ENCODE measurements at places on chromosomes 6 and 20. TPM values are rescaled to one million over a fixed set of nuclear protein-coding genes. Genes with fewer than 3 reads are reported as not detected.

Gene HLA-DRB5
- total RNA-seq: not detected

GRCh38 chr6:35024551-35025054 lies 116.5 kb downstream of the TCP11 start:
- peak; percentile 90 for DNase-seq

DNA sequence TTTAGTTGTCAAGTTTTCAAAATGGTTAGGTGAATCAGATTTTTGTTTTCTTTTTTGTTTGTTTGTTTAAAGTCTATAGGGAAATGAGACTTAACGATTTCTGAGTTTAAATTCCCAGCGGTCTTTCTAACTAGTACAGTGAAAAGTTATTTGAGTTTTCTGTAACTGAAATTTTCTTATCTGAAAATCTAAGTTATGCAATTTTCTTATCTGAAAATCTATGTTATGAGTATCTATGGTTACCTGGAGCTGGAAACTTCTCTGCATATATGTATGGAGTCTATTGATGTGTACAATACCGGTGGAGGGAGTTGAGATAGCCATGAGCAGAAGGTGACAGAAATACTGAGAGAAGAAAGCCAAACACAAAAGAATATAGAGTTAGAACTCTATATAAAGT lies 102.6 kb downstream of the MANEA start:
- DNase-seq: no peak

DNA sequence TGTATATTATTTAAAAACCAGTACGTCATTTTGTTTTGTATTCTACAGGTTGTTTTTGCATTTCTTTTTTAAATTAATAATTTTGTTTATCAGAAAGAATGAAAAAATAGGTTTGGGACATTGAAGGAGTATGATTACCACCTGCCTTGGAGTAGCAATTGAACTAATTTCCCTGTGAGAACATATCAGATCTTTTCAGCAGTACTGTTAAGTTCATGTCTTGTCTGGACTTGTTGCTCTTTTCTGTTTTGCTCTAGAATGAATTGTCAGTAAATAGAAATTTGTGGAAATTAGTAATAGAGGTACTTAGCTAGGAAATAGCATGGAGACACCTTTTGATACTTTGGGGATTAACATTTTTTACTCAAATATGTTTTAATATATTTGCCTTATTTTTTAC lies 24.3 kb downstream of the HSF2 start:
- DNase-seq: peak; percentile 21

- DNase-seq: no peak
These were observed 178.9 kb upstream of the SULF2 start for GRCh38 chr20:47964149-47964548.

Gene CCDC170
- not detected for total RNA-seq

DNA sequence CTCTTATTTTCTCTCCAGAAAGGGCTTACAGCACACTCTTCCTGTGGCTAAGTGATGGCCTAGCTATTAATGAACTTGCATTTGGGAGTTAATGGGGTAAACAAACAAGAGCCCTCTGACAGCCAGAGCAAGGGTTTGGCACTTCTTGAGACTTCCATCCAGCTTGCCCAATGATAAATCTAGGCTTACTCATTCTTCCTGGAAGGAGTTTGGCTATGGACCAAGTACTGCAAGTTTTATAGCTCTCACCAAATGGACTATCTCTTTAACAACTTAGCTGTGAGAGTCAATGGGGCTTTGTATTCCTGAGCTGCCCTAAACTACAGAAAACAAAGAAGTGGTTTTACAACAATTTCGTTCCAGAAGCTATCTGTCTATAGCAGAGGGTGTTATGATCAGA lies 16.7 kb upstream of the PI3 start:
- DNase-seq: peak; percentile 92

GRCh38 chr6:56556751-56557540 lies 85.7 kb downstream of the DST start:
- DNase-seq: no peak

DNA sequence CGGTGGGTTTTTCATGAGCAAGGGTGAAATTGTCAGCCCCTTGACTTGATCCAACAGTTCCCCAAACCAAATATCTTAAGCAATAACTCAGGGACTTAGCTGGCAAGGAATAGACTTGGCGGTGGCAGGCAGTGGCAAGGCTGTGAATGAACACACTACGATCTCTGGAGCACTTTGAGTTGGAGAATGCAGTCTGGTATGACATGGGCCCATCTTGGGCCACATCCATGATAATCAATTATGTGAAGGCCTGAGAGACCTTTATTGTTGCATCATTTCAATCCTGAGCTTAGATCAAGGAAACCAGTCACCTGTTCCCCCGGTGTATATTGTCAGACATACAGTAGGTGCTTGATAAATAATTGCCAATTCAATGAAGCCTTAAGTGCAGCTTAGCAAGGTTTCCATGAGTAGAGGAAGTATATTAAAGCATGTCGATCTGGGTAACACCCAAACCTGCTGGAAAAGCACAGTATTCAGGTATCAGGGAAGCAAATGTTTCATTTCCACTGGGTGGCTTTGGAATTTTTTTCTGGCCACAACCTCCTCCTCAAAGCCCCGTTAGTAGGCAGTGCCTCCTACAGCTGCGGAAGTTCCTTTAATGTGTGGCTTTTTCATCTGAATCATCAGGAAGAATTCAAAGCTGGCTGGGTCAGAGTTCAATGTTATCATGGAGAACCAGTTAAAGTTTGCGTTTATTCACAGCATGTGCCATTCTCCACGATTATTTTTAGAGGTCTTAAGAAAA lies 10.2 kb downstream of the CASS4 start:
- DNase-seq: peak; percentile 55

DNA sequence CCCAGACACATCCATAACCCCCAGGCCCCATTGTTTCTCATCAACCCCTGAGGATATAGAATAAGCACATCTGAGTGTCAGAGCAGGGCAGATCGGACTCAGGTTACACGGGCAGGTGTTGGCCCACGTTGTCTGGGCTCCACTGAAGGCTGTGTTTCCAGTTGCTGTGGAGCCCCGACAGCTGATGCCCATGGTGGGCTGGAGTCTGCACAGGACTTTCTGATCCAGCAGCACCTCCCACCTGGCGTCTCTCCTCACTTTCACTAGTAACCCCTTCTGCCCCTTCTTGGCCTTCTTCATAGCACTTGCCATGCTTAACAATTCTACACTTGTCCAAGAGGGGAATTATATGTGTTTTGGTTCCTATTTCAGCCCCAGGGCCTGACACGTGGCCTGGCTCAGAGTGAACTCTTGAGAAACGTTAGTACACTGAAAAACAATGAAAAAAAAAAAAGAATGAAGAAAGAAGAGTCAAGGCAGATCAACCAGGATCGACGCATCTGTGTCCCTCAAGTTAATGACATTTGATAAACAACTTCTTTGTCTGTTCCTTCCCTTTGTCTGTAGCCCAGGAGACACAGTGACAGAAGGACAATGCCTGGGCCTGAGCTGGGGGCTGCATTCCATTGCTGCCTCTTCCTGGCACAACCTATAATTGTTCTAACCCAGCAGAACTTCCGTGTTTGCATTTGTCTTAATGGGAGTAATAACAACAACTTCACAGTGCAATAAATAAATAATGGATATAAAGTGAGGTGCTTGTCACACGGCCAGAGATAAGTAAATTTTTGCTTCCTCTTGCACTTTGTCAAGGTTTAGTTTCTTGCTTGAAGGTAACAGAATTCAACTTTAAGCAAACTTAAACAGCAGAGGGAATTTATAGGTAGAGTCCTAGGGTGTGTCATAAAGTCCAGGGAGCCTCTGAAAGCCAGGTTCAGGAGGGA lies 224.2 kb upstream of the SSTR4 start:
- DNase-seq: no peak

GRCh38 chr6:121896363-121896762 lies 460.9 kb downstream of the GJA1 start:
- DNase-seq: peak; percentile 54

- no peak for DNase-seq
These were observed 1.1 kb downstream of the TULP1 start for GRCh38 chr6:35511562-35511941.

Gene ADGRB3
- not detected for total RNA-seq

DNA sequence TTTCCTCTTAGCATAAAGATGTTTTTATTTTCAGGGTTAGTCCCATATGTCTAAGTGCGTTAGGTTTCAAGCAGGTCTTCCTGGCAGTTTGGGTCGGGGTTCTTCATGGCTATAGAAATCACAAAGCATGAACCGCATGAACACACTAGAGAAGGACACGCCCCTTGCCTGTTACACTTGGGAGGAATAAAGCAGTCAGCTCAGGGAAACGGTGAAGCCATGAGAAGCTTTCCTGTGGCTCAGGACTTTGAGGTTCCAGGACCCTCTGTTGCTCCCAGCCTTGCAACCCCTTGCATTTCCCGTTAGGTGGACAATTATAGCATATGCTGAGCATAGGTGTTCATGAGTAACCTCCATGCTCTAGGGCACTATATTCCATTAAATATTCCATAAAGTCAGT lies 96.7 kb downstream of the SYCP2 start:
- DNase-seq: peak; percentile 26

DNA sequence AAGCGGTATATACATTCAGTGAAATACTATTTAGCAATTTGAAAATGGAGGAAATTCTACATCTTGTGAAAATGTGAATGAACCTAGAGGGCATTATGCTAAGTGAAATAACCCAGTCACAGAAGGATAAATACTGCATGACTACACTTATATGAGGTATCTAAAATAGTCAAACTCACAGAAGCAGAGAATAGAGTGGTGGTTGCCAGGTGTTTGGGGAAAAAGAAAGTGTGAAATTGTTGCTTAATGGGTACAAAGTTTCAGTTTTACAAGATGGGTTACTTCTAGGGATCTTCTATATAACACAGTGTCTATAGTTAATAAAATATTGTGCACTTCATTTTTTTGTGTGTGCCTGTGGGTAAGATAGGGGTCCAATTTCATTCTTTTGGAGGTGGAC lies 1152.0 kb downstream of the EPHA7 start:
- no peak for DNase-seq

Gene CRIP3
- not detected for total RNA-seq

Gene IER3
- 68.8 TPM for total RNA-seq

Gene ZC2HC1B
- not detected for total RNA-seq

- no peak for DNase-seq
These were observed 40.2 kb downstream of the CNBD2 start for GRCh38 chr20:36008461-36009035.
